ENCODE measurements at places on chromosomes 11 and 22. TPM values are rescaled to one million over a fixed set of nuclear protein-coding genes. Genes with fewer than 3 reads are reported as not detected.

Gene LDLRAD3
- total RNA-seq: 8.4 TPM

Gene KRTAP5-11
- not detected for total RNA-seq

Gene COPB1
- 80.4 TPM for total RNA-seq

Gene TIMP3
- total RNA-seq: 566 TPM

Gene SEC14L6
- 1.5 TPM for total RNA-seq

Gene P4HA3
- 1.2 TPM for total RNA-seq

Gene NPAS4
- total RNA-seq: 2.9 TPM

Gene C1QTNF5
- 59.1 TPM for total RNA-seq

Gene C11orf91
- not detected for total RNA-seq

Gene C22orf31
- not detected for total RNA-seq

Gene TMX2
- total RNA-seq: 46.5 TPM

Gene PHOX2A
- total RNA-seq: 1.2 TPM

Gene APOL3
- total RNA-seq: 36.5 TPM

Gene ENTHD1
- total RNA-seq: not detected

Gene VPS11
- total RNA-seq: 36.9 TPM

Gene GGTLC3
- total RNA-seq: not detected

Gene PLA2G6
- total RNA-seq: 18.3 TPM

Gene TMEM191C
- not detected for total RNA-seq

Gene APOA5
- total RNA-seq: not detected

Gene CEP126
- 6.6 TPM for total RNA-seq

Gene PTGDR2
- 1.4 TPM for total RNA-seq

Gene TREH
- not detected for total RNA-seq

Gene MOGAT2
- not detected for total RNA-seq

Gene KLHDC7B
- total RNA-seq: 0.17 TPM
